Thoracic aorta (tissue), 2 donors: ENCODE measurements at places on chromosomes 3 and 15. TPM values are rescaled to one million over a fixed set of nuclear protein-coding genes. Genes with fewer than 3 reads are reported as not detected.

The FHIT gene
- 2.0 TPM for total RNA-seq

The CKMT1B gene
- total RNA-seq = not detected

The IL5RA gene
- not detected for total RNA-seq

GRCh38 chr15:31570591-31570990 is 244.0 kb downstream of the KLF13 start:
- no peak for DNase-seq

GRCh38 chr3:52230461-52230860 is 5.0 kb upstream of the TLR9 start:
- DNase-seq = no peak

- no peak for DNase-seq
Measured at GRCh38 chr3:123202451-123202850, 708 bp downstream of the SEC22A start.
